ENCODE measurements at places on chromosomes 13 and 19.
A peak's percentile ranks its signal among the peaks of the same experiment; 100 is the strongest.

GRCh38 chr13:46659413-46660065, 106.6 kb downstream of the LRCH1 start:
- no peak for DNase-seq

DNA sequence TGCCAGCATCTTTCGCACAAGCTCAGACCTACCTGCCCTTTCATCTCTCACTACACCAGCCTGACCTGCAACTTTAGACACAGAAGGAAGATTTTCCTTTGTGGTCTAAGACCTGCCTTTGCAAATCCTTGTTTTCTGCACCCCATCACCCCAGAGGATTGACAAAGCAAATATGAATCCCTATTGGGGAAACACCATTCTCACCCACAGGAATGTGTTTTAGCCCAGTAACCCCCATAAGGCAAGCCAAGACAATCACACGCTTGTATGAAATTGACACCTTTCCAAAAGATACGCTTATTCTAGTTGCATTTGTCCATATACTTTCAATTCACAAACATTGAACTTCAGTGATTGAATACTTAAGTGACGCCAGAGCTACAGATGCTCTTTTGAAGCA, 55.7 kb downstream of the SPATA13 start:
- no peak for DNase-seq

GRCh38 chr13:51761643-51762350, 42.2 kb downstream of the DHRS12 start:
- peak; percentile 29 for DNase-seq

DNA sequence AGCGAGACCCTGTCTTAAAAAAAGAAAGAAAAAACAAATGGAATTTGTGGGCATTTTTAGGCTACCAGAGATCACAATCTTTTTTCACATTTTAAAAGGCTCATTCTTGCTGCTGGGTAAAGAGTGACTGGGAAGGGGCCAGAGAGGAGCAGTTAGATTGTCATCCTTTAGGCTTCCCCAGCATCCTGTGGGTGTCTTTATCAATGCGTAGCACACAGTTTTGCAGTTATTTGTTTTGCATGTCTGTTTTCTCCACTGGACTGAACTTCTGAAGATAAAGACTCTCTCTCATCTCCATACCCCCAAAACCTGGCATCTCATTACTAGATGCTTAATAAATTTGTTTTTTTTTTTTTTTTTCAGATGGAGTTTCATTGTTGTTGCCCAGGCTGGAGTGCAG, 2.1 kb upstream of the UTP14C start:
- no peak for DNase-seq

GRCh38 chr13:110138010-110138699, 168.8 kb downstream of the COL4A1 start:
- DNase-seq = no peak

GRCh38 chr13:30551189-30551588, 66.5 kb upstream of the USPL1 start:
- peak; percentile 29 for DNase-seq

GRCh38 chr19:55258476-55258827, 365 bp downstream of the PPP6R1 start:
- DNase-seq = no peak

DNA sequence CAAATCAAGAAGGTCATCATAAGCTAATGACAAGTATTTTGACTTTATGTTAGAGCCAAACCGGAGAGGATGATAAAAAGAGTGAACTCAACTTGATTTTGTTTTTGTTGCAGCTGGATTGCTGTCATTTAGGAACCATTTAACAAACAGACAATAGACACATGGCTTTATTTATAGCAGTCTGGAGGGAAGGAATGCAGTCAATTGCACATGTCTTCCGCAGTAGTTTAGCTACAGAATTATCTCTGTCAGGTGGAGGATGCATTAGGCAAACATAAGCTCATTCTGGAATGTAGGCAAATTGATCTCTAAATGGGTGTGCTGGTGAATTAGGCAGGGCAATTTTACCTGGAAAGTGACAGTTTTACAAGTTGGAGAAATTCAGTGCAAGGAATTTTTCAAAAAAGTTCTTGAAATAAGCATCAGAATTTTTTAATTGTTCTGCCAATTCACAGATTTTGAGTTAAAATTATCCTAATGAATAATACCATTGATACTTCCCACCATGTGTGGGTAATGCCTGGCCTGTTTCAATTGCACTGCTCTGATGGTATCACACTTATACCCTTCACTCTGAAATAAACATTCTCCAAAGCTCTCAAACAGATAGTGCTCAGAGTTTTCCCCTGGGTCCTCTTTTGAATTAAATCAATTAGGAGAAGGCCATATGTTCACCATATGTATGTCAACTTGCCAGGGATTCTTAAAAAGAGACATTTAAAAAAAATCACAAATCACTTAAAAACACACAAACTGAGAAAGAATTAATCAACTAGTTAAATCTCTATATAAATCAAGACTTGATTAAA, 318.3 kb downstream of the NDFIP2 start:
- DNase-seq = no peak

DNA sequence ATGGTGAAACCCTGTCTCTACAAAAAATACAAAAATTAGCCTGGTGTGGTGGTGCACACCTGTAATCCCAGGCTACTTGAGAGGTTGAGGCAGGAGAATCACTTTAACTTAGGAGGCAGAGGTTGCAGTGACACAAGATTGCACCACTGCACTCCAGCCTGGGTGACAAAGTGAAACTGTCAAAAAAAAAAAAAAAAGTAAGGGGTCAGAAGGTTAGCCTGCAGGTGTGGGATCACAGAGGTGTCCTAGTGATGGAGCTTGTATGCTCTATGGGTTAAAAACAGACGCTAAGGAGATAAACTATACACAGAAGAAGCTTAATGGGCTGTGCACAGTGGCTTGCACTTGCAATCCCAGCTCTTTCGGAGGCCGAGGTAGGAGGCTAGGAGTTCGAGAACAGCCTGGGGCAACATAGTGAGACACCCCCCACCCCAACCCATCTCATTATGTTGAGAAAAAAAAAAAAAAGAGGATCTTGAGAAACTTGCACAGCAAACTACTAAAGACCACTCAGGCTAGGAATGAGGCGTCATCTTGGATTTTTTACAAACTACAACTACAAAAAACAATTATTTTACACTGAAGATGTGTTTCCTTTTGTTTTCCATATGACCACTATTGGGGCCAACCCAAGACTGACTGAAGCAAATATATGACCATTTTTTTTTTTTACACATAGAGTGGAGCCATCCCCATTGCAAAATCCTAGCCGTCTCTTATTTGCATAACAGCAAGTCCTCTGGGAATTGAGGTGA, 7.9 kb downstream of the FOSB start:
- DNase-seq = no peak

- DNase-seq = no peak
Observed at GRCh38 chr19:53853707-53854106, 14.0 kb upstream of the MYADM start.

- DNase-seq = peak; percentile 35
Observed at GRCh38 chr13:30735025-30735871, at the start of gene ALOX5AP. Gene ALOX5AP (plus strand): TSS chr13:30735543. CDS start chr13:30735606, 63 bp downstream.
